COR-L47 (cell line): ENCODE measurements at places on chromosomes 6 and 20.

DNA sequence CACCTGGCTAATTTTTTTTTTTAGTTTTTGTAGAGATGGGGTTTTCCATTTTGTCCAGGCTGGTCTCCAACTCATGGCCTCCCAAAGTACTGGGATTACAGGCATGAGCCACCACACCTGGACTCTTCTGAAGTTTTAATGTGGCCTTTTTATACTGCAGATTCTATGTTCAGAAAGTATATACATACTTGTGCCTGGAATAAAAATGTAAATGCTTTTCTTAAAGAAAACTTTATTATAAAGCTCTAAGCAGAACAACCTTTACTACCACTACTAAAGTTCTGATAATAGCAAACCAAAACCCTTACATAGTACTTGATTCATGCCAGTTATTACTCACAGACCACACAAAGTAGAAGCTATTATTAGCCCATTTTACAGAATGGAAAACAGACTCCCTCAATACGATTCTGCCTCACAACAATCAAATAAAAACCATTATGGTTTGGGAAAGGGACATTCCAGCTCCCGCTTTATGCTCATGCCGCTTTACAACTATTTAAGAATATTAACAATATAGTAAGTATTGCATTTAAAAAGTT is 5.3 kb downstream of the PHIP start:
- no peak for DNase-seq

GRCh38 chr6:124655866-124656265 is 306.4 kb upstream of the RNF217 start:
- DNase-seq, result no peak

DNA sequence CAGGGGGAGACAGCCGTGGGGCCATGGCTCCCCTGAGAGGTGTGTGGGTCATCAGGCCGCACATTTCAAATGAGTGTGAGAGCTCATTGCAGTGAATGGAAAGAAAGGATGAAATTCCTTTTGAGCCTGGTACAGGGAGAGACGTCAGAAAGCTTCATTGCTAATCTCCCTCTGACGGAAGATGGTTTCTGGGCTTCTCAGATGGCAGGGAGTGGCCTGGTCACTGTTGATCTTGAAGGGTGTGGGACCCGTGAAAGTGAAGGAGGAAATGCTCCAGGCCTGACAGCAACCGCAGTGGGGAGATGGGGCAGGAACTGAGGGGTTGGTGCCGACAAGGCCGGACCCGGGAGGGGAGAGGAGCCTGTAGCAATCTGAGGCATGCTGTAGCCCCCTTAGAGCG is 127.4 kb downstream of the MYLK4 start:
- DNase-seq, result no peak

- no peak for DNase-seq
Measured at GRCh38 chr6:83860782-83861495, 1.4 kb downstream of the CYB5R4 start.

GRCh38 chr20:57071954-57072583 is 194.4 kb downstream of the BMP7 start:
- no peak for DNase-seq

DNA sequence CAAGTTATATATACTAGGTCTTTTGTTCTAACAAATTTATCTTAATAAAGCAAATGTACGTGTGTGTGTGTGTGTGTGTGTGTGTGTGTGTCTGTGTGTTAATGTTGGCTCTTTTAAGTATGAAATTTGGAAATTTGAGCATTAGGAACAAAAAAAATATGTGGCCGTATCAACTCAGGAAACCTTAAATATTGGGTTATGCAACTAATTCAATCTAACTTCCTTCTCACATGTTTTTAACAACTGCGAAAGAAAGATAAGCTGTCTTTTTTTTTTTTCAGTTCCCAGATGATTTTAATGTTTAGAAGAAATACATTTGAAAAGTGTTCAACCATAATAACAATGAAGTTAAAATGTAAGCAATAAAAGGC is 616.4 kb upstream of the ARID1B start:
- DNase-seq, result no peak
